NT2/D1 (cell line): ENCODE measurements at places on chromosomes 5 and 9.
A peak's percentile ranks its signal among the peaks of the same experiment; 100 is the strongest.

GRCh38 chr9:123482295-123482968 lies 126.4 kb downstream of the CRB2 start:
- DNase-seq = peak; percentile 16

- DNase-seq = no peak
Measured at GRCh38 chr9:109250771-109251079, 70.1 kb downstream of the EPB41L4B start.

DNA sequence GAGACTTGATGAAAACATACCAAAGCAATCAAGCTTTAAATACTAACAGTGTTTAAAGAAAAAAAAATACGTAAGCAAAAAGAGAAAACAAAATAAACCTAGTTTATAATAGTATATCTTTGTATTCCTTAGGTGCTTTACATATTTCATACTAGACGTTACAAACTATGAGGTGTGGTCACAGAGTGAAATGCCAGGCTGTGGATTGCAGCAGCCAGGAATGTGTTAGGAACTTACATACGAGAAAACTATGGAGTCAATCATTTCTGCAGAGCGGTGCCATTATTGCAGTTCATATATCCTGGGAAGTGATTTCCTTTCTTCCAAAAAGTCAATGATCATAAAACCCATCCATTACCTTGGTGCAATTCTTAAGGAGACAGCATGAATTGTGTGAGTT lies 443.6 kb upstream of the GRAMD2B start:
- no peak for DNase-seq

DNA sequence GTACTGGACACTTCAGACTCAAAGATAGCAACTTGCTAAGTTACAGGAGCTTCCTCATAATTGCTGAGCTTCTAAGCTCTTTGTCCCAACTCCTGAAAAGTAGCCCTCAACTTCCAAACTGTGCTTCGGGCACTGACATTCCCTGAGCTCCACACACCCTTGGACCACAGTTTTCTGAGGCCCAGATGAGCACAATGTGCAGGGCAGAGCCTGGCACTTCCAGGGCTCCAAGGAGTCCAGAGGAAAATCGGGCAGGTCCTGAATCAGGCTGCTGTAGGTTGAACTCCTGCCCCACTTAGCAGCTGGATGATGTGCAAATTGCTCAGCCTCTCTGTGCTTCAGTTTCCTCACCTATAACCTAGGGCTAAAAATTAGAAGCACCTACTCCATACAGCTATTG lies 54.6 kb upstream of the KCNIP1 start:
- DNase-seq = no peak

DNA sequence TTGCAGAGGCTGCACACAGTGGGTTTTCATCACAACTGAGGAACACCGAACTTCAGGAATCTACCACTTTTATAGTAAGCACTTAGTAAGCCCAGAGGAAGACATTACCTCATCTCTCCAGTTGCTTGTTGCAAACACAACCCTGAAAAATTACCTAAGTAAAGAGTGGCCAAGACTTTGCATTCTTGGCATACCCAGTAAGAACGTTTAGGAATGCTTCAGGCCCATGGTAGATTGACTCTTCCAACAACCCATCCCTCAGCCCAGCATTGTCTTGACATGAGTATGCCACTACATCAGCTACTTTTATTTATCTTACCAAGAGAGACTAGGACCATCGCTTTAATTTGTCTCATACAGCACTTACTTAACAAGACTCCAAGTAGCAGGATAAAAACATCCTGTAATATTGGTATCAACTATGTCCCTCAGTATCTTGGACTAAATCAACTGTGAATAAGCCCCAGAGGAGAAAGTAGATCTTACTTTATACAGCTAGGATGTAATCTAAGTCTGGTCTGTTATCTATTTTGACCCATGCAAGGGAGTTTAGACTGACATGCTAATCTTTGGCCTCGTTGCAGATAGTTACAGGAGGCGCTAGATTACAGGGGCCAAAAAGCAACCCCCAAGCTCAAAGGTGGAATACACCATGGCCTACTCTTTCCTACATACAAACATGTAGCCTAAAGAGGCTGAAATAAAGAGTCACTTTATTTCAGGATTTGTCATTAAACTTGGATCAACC lies 114.9 kb downstream of the INVS start:
- DNase-seq = no peak

DNA sequence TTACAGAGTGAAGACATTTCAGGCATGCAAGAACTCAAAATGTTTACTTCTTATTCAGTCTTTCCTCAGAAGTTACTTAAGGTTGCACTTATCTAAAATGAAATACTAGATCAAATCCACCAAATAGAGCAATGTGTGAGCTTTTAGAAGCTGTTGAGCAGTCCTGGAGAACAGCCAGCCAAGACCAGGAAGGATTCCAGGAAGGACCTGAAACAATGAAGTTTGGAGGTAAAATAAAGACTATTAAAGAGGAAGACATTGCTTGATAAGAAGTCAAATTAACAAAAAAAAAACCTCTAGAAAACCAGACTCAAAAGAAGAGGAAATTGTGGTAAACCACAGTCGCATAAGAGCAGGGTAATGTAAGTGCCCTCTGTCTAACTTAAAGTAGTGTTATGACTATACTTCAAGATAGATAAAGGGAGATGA lies 156.2 kb upstream of the S1PR3 start:
- no peak for DNase-seq

DNA sequence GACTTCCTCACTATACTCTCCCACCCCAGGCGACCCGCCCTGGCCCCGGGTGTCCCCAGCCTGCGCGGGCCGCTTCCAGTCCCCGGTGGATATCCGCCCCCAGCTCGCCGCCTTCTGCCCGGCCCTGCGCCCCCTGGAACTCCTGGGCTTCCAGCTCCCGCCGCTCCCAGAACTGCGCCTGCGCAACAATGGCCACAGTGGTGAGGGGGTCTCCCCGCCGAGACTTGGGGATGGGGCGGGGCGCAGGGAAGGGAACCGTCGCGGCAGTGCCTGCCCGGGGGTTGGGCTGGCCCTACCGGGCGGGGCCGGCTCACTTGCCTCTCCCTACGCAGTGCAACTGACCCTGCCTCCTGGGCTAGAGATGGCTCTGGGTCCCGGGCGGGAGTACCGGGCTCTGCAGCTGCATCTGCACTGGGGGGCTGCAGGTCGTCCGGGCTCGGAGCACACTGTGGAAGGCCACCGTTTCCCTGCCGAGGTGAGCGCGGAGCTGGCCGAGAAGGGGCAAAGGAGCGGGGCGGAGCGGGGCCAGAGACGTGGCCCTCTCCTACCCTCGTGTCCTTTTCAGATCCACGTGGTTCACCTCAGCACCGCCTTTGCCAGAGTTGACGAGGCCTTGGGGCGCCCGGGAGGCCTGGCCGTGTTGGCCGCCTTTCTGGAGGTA lies 2.1 kb downstream of the CA9 start:
- DNase-seq = peak; percentile 76

GRCh38 chr5:31268686-31269085 lies 75.2 kb downstream of the CDH6 start:
- no peak for DNase-seq

- DNase-seq = no peak
Measured at GRCh38 chr5:88826646-88827585, 56.1 kb downstream of the MEF2C start.

DNA sequence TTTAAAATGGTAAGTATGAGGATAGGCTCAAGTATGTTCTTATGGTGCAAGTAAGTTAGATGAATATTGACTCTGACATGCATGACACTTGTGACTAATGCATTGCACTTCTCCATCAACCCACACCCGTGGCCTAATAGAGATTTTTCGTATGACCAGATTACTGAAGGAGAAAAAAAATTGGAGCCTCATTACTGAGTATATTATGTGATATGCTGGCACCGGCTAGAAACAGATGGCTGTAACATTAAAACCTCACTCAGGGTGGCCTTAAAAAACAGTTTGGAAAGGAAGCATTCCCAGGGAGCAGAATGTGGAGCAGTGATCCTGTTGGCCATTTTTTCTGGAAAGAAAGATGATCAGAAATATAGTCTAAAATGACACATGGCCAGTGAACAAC lies 766.4 kb downstream of the PRELID2 start:
- no peak for DNase-seq

- no peak for DNase-seq
Measured at GRCh38 chr5:6567835-6568234, 65.0 kb downstream of the NSUN2 start.

DNA sequence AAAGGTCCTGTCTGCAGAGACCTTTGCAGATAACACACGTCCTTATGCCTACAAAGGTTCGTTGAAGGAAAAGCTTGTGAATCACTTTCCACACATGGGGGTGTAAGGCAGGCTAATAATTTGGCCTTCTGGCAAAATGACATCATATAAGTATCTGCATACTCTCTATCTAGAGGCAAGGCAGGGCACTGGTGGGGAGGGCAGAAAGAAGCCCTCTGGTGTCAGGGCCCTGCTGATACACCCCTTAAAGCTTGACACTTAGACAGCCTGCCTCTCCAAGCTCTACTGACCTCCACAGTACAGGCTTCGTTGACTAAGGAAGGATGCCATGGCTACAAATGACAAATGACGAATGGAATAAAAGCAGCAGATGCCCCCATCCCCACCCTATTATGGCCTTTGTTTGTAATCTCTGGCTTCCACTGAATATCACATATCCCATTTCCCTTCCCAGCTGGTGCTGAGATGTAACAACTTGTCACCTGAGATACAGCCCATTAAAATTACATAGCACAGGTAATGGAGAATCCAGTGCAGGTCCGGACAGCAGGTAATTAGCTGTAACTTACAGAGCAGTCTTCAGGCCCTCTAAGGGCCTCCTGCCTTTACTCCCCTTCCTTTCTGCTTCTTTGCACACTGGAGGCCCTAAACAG lies 76.9 kb upstream of the IFNK start:
- no peak for DNase-seq
